ENCODE measurements at places on chromosomes 4 and X.

- peak; percentile 85 for DNase-seq
Observed at GRCh38 chr4:88382621-88383020, 4.0 kb downstream of the HERC6 start.

DNA sequence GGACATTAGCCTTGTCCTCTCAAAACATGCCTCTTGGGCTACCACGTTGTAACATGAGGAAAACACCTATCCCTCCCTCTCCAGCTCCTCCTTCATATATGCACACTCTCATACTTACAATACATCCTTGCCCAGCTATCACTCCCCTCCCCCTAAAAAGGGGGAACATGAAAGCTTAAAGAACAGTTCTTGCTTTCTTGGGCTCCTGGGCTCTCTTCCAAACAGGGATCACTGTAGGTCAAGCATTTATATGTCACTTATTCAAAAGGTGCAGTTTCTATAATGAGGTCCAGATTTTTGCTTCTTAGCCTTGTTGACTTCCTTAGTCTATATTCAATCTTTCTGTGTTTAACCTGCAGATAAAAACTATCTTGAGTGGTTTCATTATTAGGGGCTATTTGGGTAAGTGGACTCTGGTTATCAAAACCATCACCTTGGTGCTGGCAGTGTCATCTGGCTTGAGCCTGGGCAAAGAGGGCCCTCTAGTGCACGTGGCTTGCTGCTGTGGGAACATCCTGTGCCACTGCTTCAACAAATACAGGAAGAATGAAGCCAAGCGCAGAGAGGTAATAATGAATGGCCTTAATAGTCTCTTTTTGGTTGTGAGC, 119.4 kb downstream of the AKAP4 start:
- peak; percentile 1 for DNase-seq

GRCh38 chr4:175271010-175271630, 353.0 kb downstream of the ADAM29 start:
- DNase-seq: no peak

DNA sequence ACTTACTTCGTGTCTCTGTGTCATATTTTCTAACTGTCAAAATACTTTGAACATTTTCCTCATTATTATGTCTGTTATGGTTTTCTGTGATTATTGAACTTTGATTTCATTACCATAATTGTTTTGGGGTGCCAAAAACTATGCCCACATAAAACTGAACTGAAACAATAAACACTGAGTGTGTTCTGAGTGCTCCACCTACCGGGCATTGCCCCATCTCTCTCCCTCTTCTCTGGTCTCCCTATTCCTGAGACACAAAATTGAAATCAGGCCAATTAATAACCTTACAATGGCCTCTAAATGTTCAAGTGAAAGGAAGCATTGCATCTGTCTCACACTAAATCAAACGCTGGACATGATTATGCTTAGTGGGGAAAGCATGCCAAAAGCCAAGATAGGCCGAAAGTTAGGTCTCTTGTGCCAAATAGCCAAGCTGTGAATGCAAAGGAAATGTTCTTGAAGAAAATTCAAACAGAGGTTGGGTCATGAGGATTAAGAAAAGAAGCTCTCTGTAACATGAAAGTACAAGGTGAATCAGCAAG, 972.3 kb downstream of the PCDH7 start:
- DNase-seq: no peak

- no peak for DNase-seq
Observed at GRCh38 chr4:128615197-128615596, 194.3 kb upstream of the JADE1 start.

DNA sequence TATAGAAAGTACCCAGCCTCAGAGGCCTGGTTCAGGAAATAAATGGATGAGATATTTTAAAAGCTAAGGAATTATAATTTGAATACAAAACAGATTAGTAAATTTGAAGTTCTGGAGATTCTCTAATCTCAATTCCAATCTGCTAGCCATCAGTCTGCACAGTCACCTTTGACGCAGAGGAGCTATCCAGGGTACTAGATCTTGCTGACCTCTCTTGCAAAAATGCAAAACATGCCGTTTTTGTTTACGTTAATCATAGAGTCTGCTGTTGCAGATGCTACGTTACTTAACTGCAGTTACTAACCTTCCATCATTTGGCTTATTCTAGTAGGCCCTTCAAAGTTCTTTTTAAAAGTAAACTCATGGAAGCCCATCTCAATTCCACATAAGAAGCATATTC, 10.4 kb downstream of the CCSER1 start:
- no peak for DNase-seq
